Stimulated activated CD8-positive, alpha-beta memory T cell treated with anti-CD3 and anti-CD28 coated beads, Interleukin-4, amount 100 ng/mL, for 4 hours (primary cell): ENCODE measurements at places on chromosomes 4 and X.

DNA sequence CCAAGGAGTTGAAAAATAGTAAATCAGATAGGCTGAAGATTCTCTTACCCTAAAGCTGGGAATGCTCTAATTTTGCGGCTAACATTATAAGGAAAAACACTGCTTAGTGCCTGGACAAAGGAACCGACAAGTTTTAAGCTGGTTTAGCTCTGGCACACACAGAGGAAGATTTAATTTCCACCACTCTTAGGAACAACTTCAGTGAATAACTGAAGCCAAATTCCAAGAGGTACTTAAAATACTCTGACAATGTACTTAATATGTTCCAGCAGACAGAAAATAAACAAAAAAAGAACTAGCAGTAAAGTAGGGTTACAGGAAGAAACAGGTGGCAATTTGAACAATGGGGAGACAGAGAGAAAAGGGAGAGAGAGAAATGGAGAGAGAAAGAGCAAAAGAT is 340.8 kb upstream of the NDST4 start:
- no peak for DNase-seq

DNA sequence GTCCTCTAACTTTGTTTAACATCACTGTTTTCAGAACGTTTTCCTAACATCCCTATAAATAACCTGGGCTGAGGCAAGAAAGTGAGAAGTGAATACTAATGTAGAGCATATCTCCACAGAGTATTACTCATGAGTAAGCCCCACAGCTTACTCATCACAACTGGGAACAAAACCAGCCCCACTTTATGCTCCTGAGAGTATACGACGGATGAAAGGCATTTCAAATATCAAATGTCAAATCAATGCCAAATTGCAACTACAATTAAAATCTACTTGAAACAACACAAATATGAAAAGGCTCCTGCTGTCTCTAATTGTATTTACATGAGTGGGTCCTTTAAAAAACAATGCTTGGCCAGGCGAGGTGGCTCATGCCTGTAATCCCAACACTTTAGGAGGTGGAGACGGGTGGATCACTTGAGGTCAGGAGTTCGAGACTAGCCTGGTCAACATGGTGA is 41.2 kb downstream of the SH3RF1 start:
- no peak for DNase-seq

DNA sequence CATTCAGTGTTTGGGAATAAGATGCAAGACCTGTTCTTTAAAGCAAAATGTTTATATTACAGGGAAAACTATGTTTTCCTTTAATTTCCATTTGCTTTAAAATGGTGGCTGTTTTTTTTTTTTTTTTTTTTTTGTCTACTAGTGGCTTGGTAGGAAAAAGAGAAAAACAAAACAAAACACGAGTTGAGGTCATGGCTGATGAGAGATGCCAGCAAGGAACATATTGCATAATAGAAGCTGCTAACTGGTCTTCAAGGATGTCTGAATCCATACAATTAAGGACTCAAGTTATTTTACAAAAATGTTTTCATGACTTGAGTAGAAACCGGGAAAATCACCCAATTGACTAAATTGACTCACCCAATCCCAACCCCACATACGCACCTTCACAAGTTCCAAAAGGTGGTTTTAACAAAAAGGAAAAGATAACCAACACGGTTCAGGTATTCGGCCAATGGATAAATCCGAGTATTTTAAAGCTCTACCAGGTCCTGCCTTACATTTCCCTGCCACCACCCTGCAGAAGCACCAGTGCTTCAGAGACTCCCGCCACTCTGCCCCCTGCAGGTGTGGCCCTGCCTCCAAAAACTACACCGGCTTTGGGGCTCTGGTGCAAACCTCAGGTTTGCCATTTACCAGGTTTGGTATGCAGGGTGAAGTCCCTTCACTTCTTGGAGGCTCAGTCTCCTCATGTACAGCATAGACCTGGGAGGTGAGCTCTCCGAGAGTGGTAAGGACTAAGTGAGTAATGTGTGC is 27.1 kb downstream of the PIR start:
- DNase-seq: no peak

DNA sequence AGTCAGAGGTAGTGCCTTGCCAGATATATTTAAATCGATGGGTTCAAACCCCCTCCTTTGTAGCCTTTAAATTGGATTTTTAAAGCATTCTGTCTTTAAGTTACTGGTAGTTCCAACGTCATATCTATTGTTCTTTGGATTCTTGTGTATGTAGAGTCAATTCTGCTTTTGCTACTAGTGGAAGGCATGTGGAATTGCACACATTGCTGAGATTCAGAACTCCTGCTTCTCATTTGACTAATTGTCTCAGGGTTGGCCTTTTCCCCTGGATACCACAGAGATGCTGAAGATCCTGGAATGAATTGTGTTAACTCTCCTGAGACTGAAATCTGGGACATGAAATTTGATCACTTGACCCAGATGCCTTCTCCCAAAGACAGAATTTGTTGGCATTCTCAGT is 328.3 kb upstream of the RPS6KA3 start:
- no peak for DNase-seq

DNA sequence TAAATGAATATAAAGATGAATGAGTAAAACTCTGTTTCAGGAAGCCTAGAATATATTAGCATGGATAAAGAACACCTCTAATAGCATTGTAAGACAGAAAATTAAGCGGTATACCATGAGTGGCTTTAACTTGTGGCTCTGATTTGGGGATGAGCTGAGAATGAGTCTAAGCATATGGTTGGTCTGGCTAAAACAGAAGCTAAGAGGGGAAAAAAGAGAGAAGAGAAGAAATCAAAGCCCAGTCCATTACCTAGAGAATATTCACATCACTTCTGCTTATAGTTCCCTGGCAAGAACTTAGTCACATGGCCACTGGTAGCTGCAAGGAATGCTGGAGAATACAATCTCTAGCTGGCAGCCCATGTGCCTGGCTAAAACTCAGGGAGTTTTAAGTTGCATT is 414.5 kb downstream of the PRDM5 start:
- DNase-seq: no peak

DNA sequence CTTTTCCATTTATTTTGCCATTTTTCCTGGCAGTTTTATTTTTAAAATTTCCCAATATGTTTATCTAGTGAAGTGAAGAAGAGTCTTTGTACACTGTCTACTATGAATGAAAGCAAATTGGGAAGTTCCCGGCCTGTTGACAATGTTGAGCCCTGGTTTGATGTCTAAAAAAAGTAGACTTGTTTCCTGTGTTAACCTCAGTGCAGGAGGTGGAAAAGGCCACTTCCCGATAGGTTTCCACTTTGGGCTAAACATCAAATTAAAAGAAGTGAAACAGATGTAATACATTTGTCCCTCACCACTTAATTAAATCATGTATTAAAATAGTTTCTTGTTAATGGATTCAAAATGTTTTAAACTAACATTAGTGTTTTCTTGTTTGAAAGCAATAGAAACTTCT is 30.0 kb downstream of the BBS12 start:
- DNase-seq: peak; percentile 9

DNA sequence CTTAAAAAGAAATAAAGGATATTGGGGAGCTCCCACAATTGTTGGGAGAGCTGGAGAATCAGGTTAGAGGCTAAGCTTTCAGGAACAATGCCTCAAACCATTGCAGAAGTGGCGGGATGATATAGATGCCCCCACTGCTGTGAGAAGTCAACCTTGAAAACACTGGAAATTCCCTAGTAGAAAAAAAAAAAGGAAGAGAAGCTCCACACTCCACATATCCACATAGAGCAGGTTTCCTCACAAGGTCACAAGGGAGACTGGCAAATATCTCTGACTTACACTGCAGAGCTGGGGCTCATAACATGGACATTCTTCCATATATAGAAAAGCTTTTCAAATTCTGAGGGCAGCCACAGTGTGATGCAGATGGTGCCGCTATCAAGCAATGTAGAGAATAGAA is 22.7 kb upstream of the OGT start:
- DNase-seq: no peak

DNA sequence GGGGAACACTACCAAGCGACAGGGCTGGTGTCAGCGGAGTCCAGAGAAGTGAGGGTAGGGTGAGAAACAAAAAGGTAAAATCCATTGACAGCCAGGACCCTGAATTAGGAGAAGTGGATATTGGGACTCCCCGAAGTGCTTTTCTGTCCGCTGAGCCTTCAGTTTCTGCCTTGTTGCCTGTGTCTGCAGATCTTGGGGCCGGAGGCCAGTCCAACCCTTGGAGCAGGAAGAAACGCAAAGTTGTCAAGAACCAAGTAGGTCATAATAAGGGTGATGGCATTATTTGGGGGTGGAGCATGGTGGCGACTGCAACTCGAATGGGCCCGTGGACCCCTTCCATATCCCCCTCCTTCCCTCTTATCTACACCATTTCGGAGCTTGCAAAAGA is 1.0 kb downstream of the ARMCX1 start:
- DNase-seq: no peak

DNA sequence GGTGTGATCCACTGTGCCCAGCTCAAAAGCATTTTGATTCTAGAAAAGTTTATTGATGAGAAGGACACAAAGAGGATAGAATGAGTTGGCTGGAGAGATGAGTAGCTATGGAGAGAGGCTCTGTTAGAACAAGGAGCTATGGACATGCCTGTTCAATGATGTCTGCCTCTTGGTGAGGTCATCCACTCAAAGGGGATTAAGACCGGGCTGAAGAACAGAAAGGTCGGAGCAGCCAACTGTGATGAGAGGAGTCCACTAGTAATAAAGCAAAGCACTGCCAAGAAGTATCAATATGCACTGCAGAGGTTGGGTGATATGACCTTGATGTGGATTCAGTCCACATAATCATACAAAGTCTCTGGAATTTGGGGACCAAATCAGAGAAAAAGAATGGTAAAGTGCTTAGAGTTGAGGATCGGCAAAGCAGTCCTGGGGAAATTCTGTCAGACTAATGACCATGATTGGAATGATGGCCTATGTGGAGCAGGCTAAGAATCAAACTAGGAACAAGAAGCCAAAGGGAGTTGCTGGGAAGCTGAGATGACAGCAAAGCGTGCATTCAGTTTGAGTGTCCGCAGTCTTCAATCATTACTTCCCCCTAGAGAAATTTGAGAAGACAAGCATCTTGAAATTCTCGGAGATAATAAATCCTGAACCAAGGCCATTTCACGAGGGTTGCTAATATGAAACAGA is 55.7 kb upstream of the MMAA start:
- DNase-seq: no peak

- no peak for DNase-seq
Measured at GRCh38 chr4:159282944-159283343, 180.1 kb downstream of the RAPGEF2 start.

GRCh38 chr4:184994010-184994622 is 24.2 kb upstream of the HELT start:
- DNase-seq: no peak

- DNase-seq: no peak
Measured at GRCh38 chr4:188372829-188373228, 233.6 kb downstream of the TRIML1 start.

DNA sequence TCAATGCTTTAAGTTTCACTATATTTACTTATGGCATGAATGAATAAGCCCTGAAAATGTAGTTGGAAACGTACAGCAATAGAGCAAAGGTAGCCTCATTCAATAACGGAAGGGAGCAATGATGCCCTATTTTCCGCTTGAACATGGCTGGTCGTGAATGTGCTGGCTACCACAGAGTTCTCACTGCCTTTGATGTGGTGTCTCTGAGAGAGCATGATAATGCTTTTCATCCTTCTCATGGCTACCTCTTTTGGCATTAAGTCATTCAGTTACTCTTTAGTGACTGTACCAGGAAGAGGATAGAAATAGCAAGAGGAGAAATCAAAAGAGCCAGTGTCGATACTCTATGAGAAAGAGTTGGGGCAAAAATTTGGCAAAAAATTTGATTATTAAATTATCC is 308.0 kb downstream of the PPP3CA start:
- peak; percentile 33 for DNase-seq

DNA sequence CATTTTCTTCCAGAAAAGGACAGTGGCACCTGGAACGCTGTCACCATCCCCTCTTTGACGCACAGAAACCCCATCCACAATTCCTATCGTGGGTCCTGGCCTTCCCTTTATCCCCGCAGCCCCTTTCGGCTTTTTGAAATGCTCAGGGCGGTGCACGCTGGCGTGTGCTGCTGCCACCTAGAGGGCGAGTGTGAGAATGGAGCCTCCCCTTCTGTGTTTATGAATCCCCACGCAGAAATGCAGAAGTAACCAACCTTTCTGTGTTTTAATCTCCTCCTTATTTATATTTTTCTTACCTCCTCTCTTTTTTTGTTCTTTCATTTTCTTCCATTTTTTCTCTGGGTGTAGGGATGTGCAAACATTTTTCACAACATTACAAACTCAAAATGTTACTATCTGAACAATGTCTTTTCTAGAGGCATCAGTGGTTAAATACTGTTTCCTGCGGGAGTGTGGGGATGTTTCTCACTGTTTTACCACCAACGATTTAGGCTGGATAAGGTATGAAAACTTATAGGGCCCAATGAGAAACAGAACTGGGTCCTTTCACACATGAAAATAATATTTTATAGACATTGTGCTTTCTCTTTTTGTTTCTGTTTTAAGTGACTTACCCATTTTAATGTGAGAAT is 50.0 kb downstream of the TMA16 start:
- DNase-seq: peak; percentile 26

DNA sequence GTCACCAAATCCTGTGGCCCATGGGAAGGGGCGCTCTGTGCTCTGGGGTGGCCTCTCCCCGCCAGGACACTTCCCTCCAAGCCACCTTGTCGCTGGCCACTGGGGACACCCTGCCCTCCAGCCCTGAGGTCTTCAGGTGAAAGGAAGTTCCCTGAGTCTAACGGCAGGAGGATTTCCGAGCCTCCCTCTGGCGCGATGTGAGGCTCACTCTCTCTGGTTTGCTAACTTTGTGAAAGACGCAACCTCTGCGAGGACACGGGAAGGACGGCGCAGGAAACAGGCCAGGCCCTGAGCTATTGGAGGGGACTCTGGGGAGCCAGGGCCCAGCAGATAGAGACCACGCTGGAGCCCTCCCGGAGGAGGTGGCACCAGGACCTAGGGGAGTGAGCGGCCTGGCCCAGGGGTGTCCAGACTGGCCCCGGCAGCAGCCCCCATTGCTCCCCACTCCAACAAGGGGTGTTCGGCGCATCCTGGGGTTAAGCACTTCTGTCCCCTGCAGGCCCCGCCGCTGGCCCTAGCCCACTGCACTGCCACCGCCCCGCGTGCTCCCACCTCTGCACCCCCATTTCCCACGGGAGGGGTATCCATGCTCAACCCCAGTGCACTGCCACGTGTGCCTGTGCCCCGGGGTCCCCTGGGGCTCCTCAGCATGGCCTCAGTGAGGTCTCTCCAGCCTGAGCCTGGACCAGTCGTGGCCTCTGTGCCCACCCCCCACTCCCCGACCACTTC is 72.2 kb upstream of the MXD4 start:
- DNase-seq: no peak

DNA sequence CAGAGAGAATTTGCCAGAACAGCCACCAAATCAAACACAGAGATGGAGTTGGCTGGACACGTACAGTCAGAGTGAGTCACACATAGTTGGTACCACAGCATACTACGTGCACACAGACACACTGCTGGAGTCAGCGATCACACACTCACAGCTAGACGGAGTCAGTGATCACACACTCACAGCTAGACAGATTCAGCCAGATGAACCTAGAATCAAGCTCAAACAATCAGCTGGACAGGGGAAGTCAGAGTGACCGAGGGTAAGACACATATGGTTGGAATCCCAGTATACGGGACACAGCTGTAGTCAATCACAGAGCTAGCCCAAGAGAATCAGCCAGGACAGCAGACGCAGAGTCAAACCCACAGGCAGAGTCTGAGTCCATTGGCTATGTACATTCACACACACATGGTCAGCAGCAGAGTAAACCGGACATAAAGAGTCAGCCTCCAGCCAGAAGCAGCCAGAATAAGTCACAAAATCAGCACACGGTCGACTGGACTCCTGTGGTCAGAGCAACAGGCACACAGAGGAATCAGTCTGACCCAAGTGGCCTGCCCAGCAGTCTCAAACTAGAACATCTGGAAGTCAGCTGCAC is 4.6 kb downstream of the SLC38A5 start:
- no peak for DNase-seq
